Astrocyte of the cerebellum (primary cell): ENCODE measurements at places on chromosomes 12 and 14.

DNA sequence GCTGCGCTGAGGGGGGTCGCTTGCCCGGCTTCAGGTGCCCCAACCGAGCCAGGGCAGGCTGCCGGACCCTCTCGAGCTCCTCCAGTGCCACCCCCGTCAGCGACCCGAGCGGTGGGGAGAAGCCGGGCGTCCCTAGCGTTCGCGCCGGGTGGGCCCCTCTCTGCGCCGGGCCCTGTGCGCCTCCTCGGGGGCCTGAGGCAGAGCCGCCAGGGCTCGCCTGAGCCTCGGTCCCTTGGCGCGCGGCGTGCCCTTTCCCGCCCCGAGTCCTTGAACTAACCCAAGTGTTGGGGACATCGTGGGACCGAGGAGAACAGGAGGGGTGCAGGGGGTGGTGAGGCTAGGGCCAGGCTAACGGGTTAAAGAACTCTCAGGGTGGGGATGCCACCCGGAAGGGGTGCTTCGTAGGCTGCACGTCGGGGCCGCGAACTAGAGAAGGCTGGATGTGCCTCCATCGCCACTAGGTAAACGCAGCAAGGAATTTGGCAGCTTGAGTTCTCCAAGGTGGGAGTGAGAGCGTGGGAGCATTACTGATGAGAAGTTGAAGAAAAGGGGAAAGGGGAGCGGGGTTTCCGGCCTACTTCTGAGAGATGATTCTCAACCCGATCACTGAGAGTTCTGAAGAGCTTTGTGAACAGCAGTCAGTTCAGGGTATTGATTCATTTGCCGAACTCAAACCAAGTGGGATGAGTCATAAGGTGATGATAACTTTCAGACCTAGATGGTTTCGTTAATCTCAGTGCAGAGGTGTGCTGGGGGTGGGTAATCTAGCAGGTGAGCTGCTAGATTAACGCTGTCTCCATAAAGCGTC lies 618 bp downstream of the RNF34 start:
- no peak for DNase-seq

DNA sequence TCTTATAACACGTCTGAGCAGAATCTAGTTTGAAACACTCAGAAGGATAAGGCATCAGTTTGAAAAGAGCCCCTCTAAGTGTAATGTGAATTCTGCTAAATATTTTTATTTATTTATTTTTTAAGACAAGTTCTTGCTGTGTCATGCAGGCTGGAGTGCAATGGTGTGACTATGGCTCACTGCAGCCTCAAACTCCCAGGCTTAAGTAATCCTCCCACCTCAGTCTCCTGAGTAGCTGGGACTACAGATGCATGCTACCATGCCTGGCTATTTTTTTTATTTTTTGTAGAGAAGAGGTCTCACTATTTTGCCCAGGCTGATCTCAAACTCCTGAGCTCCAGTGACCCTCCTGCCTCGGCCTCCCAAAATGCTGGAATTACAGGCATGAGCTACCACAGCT lies 225.9 kb upstream of the SEL1L start:
- no peak for DNase-seq

DNA sequence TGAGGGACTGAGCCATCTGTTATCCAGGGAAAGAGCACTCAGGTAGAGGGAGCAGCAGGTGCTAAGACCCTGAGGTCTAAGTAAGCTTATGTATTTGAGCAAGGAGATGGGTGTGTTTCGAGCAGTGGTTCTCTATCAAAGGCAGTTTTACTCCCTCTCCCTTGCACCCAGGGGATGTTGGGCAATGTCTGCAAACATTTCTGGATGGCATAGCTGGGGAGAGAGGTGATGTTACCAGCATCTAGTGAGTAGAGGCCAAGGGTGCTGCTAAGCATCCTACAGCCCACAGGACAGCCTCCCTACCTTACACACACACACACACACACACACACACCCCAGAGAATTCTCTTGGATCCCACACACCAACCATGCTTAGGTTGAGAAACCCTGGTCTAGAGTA lies 221.0 kb upstream of the PWP1 start:
- no peak for DNase-seq

GRCh38 chr14:89977668-89978067 lies 21.9 kb downstream of the TDP1 start:
- DNase-seq = no peak

DNA sequence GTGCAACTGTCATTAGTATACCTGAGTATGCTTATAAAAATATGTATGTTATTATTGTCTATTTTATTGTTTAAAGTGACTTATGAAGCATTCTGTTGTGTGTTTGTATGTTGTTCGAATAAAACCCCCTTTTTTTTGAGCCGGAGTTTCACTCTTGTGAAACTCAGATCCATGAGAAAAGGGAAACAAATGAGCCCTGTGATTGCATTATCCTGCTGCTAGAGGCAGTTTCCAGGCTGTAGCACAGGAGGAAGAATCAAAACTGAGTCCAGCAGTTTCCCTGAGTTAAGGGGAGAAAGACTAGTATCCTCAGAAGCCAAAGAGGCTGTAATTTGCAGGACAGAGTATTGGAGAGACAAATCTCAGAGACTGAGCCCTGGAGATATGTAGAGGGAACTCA lies 12.5 kb downstream of the SGPP1 start:
- DNase-seq = no peak

- DNase-seq = no peak
Measured at GRCh38 chr14:104803280-104803911, 2.5 kb downstream of the ZBTB42 start.

GRCh38 chr14:105069522-105069870 lies 4.3 kb upstream of the GPR132 start:
- no peak for DNase-seq

DNA sequence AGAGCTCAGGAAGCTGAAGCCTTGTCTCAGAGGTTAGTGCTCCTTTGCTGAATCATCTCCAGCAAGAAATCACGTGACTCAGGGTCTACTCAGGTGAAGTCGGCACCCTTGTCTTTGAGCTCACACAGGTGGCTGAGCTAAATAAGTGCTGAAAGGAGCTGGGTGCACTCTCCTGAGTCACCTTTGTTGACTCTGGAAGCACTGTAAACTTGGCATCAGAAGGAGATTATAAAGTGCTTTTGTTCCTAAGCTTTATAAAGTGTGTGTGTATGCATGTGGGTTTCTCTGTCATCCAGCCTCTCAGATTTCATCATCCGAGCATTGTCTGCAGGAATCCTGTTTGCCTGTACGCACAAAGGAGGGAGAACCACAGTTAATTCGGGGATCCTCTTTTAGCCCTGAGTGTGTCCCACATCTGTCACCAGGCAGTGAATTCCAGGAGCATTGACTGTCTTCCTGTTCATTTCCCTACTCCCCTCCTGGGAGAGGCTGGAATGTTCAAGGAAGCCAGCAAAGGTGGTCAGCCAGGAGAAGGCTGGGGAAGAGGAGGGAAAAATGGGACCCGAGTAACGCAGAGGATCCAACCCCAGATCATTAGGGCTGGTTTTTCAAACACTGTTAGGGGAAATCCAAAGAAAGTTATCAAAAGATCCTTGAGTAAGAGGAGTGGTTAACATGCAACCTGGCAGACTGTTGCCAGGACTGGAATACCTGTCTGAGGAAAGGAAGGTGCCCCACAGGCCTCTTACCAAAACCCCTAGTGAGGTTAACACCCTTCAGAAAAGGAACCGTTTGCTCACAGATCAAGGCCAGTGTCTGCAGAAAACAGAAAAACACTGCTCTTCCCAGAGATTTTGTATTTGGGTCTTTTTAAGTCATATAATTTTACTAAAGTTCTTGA lies 157.5 kb upstream of the HIF1A start:
- DNase-seq = peak; percentile 73

- DNase-seq = no peak
Measured at GRCh38 chr12:47193066-47193465, 113.3 kb upstream of the AMIGO2 start.

DNA sequence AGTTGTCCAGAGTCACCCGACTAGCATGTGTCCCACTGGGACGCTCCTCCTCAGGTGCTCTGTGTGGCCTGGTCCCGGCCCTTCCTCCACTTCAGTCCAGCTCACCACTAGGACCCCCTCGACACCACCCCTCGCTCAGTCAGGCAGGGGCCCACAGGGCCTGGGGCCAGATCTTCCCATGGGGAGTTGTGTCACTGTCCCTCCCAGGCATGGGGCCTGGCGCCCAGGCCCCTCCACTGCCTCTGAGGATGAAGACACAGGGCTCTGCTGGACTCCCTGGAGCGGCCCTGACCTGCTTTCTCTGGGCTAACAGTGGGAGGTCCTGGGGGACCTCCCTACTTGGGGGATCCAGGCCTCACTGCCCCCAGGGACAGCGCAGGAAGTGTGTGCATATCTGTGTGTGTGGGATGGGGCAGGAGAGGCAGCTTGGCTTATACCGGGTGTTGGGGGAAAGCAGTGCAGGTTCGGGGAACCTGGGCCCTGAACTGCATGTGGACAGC lies 43.8 kb downstream of the KRT80 start:
- no peak for DNase-seq

- no peak for DNase-seq
Measured at GRCh38 chr14:97777622-97778355, 980.6 kb downstream of the VRK1 start.

- no peak for DNase-seq
Measured at GRCh38 chr12:24561882-24562770, 386.8 kb downstream of the BCAT1 start.

DNA sequence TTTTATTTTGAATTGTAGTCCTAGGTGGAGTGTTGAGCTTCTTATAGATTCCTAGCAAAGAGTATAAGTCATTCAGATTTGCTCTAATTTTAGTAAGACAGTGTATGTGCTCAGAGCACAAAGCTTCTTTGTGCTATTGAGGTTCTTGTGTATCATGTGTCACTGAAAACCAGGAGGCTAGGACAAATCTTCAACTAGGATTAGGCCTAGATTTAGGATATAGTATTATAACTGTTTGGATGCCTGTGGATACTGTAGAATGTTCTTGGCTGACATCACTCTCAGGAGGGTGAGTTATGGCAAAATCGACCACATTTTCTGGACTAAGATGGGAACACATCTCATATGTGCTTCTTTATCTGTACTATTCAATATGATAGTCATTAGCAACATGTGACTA lies 86.5 kb downstream of the DHRS2 start:
- no peak for DNase-seq

GRCh38 chr12:107402041-107403022 lies 283.3 kb upstream of the PWP1 start:
- peak; percentile 55 for DNase-seq
